Fibroblast of skin of abdomen (primary cell): ENCODE measurements at places on chromosomes 11 and 22.

GRCh38 chr11:69644071-69644961, 3.4 kb downstream of the CCND1 start:
- DNase-seq, result peak; percentile 87

DNA sequence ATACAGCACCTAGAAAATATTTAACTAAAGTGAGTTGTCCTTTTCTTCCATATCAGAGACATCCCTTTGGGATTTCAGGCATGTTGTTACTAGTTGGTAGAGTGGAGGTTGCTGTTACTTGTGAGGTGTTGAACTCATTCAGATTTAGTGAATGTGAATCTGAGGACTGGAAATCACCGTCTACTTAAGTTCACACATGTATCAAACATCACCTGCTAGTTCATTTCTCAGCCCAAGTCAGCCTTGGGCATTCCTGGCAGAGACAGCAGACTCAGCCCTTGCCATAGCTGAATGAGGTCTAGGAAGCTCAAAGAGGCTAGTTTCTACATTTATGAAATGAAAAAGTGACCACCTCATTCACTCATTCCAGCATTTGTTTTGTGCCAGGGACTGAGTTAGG, 9.7 kb downstream of the KDELR3 start:
- DNase-seq, result no peak

DNA sequence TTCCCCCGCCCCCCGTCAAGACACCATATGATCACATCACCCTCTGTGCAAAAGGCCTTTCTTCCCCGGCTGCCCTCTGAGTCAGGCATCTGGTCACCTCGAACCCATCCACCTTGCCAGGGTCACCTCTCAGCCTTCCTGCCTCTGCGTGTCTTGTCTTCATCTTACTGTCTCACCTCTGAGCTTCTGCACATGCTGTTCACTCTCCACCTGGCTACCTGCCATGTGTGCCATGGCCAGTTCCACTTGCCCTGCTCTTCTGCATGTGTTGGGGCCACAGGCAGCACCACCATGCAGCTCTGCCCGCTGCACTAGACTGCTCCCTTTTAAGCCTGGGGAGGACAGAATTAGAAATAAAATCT, 9.8 kb downstream of the ZNF74 start:
- no peak for DNase-seq

DNA sequence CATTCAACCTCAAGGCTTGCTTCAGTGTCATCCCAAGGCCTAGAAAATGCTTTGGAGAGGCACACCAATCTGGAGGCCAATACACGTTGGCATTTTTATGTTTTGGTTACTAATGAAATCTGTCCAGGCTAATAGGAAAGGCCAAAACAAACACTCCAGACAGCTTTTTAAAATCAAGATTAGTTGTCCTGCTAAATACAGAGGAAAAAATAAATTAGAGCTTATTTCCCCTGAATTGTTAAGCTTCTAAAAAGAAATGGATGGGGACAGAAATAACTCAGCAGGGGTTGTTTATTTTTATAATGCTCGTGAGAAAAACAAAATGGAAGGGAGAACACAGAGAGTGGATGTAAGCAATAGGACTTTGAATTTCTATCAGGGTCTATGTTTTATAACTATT, 438.5 kb upstream of the LRRC4C start:
- DNase-seq, result no peak

DNA sequence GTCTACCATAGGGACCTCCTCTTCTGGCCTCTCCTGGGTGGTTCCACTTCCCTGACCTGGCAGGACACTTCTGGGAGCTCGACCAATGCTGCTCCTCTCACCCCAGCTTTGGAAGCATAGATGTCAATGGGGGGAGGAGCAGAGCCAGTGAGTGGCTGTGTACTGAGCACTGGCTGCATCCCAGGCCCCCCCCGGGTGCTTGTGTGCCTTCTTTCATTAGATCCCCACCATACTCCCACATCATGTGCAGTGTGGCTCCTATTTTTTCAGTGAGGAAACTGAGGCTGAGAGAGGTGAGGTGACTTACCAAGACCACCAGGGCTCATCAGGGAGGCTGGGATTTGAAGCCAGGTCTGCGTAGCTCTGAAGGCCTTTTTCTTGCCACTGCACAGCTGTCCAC, 44.3 kb downstream of the LRRC32 start:
- no peak for DNase-seq

GRCh38 chr22:46061501-46062231, 84.7 kb upstream of the WNT7B start:
- no peak for DNase-seq

DNA sequence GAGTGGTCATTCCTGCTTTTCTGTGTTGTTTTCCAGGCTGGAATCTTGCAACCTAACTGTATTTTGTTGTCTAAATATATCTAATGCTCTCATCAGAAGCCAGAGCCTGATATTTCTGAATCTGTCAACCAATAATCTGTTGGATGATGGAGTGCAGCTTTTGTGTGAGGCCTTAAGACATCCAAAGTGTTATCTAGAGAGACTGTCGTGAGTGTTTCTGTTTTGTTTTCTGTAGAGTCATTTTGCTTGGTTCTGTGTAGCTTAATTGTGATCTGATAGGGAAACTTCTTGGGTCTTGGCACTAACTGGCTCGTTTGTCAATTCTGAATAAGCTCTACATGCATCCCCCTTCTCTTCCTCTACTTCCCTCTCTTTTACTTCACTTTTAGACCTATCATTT, 31.2 kb upstream of the RBMXL2 start:
- DNase-seq, result no peak
